ENCODE measurements at places on chromosomes 2 and 18.

DNA sequence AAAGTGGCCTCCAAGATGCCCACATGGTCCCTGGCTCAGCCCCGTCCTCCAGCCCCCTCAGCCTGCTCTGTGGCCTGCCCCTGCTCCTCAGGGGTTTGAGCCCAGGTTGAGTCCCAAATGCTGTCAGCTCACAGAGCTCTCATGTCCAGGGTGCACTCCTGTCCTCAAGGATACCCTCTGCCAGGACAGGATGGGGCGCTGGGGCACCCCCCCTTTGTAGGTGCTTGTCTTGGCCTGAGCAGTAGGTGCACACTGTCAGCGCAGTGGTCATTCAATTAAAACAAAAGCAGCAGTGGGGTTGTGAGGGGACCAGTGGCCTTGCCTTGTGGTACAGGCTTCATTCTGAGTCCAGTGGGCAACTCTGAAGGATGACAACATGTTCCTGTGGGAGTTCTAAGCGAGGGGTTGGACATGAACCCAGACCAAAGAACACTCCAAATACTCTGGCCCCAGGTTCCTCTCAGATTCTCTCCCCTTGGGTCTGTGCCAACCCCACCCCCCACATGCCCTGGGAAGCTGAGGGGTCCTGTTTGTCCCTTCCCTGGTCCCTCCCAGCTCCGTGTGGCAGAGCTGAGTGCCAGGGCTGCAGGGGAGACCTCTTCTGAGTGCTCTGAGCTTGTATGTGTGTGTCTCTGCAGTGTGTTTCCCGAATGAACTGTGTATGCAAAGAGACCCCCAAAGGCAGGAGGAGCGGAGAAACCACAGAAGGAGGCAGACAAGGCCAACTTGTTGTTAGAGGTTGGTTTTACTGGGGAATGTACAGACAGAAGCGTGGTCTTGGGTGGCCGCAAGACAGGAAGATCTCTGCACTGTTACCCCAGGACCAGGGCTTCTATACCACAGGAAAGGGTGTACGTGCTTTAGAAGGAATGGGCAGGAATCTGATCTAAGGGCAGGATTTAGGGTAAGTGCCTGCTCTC lies 155.6 kb upstream of the HS6ST1 start:
- peak; percentile 70 for DNase-seq

GRCh38 chr2:59528525-59528924 lies 1024.9 kb downstream of the BCL11A start:
- peak; percentile 28 for DNase-seq

- DNase-seq, result no peak
Measured at GRCh38 chr2:141641462-141641861, 489.4 kb downstream of the LRP1B start.

- no peak for DNase-seq
Measured at GRCh38 chr18:26706911-26707351, 158.6 kb downstream of the AQP4 start.

DNA sequence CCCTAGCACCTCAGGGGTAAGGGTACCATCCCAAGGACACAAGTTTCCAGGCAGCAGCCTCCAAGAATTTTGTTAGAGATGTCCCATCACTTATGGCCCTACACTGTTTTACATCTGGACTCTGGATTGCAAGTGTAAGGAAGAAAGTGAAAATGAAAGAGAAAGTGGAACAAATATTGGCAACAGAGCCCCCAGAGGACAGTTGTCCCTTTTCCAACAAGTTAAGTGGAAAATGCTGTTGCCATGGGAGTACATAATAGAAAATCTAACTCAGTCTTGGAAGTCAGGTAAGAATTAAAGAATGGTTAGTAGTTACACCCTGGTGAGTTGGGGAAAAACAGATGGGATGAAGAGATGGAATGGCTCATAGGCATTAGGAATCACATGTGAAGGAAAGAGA lies 50.6 kb downstream of the TTC21B start:
- peak; percentile 38 for DNase-seq

- peak; percentile 80 for DNase-seq
Measured at GRCh38 chr2:199940373-199940772, 14.9 kb downstream of the TYW5 start.

DNA sequence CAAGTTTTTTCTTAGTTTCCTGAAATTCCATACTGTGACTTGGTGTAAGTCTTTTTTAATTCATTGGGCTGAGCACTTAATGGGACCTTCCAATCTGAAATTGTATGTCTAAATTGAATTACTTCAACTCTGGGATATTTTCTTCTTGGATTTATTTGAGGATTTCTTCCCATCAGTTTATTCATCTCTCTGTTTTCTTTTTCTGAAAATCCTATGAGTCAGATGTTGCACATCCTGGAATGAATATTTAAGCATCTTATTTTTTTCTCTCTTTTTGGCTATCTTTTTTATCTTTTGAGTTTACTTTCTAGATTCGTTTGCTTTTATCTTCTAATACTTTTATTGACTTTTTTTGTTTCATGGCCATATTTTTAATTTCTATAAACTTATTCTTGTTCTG lies 55.4 kb upstream of the ACYP2 start:
- no peak for DNase-seq

DNA sequence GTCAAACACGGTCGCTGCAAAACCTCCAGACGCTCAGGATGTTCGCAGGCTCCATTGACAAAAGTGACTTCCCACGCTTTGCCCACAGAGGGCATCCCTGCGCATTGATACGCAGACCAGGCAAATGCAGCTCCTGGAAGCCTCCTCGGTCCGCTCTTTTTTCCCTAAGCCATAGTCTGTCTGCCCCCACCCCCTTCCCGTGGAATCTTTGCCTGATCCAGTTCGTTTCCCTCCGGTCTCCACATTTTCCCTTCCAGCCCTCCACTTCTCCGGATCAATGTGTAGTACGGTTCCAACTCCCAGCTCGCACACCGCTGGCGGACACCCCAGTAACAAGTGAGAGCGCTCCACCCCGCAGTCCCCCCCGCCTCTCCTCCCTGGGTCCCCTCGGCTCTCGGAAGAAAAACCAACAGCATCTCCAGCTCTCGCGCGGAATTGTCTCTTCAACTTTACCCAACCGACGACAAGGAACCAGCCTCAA lies at the start of gene DCC:
Gene DCC (plus strand): TSS at position 307 of the 481 bp plus-strand sequence. CDS start 591 bp downstream, outside the sequence.
- DNase-seq, result peak; percentile 31

DNA sequence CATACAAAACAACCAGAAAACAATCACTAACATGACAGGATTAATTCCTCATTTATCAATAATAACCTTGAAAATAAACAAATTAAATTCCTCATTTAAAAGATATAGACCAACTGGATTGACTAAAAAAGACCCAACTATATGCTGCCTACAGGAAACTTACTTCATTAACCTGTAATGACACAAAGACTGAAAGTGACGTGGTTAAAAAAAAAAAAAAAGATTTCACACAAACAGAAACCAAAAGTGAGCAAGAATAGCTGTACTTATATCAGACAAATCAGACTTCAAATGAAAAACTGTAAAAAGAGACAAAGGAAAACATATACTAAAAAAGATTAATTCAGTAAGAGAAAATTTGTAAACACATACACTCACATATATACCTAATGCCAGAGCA lies 201.2 kb downstream of the CCDC178 start:
- no peak for DNase-seq

DNA sequence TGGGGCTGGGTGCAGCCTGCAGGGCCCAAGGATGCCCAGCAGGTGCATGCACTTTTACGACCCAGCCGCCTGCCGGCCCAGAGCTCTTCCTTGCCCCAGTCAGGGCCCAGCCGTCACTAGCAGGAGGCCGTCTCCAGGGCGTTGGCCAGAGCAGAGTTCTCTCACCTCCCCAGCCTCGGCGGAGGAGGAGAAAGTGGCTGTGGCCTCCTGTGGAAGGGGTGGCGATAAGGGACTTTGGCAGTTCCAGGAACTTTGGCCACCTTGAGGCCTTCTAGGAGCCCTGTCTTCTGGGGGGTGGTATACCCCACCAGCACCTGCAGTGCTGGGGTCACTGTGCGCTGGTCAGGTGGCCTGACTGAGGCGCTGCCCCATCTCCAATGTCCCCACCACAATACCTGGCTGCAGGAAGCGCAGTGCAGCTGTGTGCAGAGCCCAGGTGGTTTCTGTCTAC lies 22.0 kb downstream of the NPPC start:
- DNase-seq, result no peak

DNA sequence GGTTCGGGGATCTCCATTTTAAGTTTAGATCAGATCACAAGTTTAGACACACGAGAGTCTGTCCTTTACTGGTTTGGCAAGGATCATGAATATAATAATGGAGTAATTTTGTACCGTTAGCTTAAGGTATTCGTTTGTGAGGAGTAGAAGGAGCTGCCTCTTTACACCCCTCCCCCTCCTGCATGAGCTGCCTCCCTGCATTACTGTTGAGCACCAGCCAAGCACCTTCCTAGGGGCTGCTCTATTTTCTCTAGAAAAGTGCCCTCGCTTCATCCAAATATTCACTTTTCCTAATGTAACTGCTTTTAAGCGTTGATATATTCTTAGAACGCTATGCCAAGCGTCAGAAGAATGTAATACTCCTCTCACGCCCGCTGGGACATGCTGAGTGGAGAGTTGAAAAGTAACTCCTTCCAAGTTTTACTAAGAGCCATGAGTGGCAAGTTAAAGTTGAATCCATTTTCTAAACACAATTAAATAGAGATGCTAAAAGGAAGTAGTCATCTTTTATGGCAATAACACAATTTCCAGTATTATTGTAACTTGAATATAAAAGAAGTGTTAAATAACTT lies 25.4 kb upstream of the SCN7A start:
- DNase-seq, result no peak

GRCh38 chr2:166376873-166377272 lies 1.1 kb upstream of the SCN9A start:
- DNase-seq, result no peak

- no peak for DNase-seq
Measured at GRCh38 chr2:152647552-152647951, 69.7 kb downstream of the PRPF40A start.

- DNase-seq, result no peak
Measured at GRCh38 chr2:72126186-72127100, 21.2 kb downstream of the CYP26B1 start.

- no peak for DNase-seq
Measured at GRCh38 chr18:21081426-21081825, 30.2 kb downstream of the ROCK1 start.

DNA sequence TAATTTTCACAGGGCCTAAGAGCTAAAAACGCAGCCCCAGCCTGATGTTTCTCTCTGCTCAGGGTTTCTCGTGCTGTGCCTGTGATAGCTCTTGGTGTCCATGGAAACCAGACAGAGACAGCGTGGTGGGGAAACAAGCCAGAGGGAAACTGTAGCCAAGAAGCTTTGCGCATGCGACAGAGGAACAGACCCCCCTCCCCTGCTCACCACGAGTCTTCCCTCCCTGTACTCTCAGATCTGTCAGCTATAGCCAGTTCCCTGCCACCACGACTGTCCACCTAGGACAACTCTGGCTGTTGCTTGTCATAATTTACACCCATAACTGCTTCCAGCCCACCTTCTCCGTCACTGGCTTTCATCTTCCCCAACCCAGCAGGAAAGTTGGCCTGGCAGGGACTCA lies 13.2 kb upstream of the DNAJC27 start:
- peak; percentile 62 for DNase-seq

- no peak for DNase-seq
Measured at GRCh38 chr2:223890721-223891120, 53.3 kb upstream of the AP1S3 start.

DNA sequence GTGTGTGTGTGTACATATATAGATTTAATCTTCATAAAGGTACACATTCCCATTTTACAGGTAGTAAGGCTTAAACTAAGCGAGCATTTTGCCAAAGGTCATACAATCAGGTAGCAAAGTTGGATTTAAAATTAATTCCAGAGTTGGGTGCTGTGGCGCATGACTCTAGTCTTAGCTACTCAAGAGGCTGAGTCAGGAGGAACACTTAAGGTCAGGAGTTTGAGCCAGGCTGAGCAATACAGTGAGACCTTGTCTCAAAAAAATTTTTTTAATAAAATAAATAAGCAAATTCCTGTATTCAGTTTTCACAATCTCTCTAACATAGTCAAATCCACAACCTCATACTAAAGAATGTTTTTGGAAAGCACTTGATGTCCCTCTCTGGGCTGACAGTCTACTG lies 111.5 kb upstream of the LDLRAD4 start:
- no peak for DNase-seq

GRCh38 chr2:70557171-70557838 lies 3.7 kb upstream of the TGFA start:
- DNase-seq, result no peak

DNA sequence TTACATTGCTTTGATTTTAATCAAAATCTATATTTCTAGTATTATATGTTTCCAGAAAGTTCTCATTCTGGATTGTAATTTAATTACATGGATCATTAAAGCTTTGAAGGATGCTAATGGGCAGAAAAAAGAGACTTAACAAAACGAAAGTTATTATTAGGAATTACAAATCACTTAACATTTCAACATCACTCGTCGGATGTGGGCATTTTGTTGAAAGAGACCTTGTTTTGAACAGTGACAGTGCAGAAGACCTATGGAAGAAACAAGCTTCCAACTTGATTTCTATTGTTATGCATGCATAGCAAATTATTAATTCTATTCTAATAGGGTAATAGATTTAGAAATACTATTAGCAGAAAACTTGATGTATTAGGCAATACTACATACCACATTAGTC lies 31.4 kb upstream of the DARS1 start:
- DNase-seq, result no peak

GRCh38 chr18:22790545-22791309 lies 142.4 kb upstream of the RBBP8 start:
- DNase-seq, result no peak

Data from hematopoietic multipotent progenitor cell treated with erythropoietin and hydrocortisone succinate and interleukin-3 and kit ligand, for 4 days (in vitro differentiated cells).